ENCODE measurements at places on chromosomes 11 and 22.

DNA sequence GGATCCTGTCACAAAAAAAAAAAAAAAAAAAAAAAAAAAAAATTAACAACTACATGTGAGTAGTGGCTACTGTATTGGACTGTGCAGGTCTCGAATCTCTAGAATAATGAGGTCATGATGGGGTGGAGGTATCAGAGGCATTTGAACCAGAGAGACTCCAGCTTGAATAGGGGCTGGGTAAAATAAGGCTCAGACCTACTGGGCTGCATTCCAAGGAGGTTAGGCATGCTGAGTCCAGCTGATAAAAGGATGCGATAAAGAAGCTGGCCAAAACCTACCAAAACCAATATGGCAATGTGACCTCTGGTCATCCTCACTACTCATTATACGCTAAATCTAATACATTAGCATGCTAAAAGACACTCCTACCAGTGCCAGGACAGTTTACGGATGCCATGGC, 5.9 kb upstream of the PACSIN3 start:
- H3K36me3 ChIP-seq, result peaks cover 2% of the 10 kb centered on the region
- no peak for DNase-seq
- peaks cover 6% of the 10 kb centered on the region for H3K27me3 ChIP-seq

DNA sequence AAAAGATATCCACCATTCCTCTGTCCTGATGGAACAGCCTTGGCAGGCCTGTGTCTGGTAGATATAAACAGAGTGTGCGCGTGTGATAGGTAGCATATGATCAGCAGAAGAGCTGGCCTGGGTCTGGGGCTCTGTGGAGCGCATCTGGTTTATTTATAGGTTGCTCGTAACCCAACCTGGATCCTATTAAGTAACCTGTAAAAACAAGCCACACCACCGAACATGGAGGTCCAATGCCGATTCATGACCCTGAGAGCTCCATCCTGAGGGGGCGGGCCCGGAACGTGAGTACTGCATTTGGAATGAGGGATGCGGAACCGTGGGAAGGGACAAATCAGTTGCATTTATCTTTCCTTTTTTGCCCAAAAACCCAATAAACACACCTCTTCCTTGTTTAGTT, 31.9 kb upstream of the APOL5 start:
- no peak overlapping the region for H3K4me3 ChIP-seq
- H3K4me1 ChIP-seq, result no peaks in the 10 kb centered on the region
- peaks cover 12% of the 10 kb centered on the region for H3K27me3 ChIP-seq
- H3K36me3 ChIP-seq, result peaks cover 6% of the 10 kb centered on the region
- DNase-seq, result no peak
- no peak overlapping the region for H3K27ac ChIP-seq

GRCh38 chr22:46297151-46297812, 612 bp downstream of the GTSE1 start:
- peaks cover 26% of the 10 kb centered on the region for H3K4me1 ChIP-seq
- no peak for DNase-seq
- H3K27me3 ChIP-seq, result no peaks in the 10 kb centered on the region
- peak overlapping the region; percentile 98 for H3K27ac ChIP-seq
- H3K36me3 ChIP-seq, result peaks cover 30% of the 10 kb centered on the region

DNA sequence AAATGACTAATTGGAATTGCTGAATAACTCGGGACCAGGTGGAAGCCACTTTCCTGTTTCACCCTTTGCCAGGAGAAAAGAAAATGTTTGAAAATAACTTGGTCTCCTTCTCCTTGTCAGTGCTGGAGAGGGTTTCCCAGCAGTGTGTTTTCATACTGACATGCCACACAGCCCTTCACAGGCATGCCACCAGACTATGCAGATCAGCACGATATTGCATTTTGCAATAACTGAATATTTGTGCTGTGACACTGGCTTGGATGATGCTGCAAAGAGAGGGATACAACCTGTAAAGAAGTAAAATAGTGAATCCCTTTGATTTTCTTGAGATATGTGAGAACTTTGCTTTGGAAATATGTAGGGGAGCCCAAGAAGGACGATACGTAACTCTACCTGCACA, 200.0 kb upstream of the NAV2 start:
- no peaks in the 10 kb centered on the region for H3K36me3 ChIP-seq
- H3K27me3 ChIP-seq, result peaks cover 87% of the 10 kb centered on the region
- H3K4me3 ChIP-seq, result no peak overlapping the region
- H3K4me1 ChIP-seq, result no peaks in the 10 kb centered on the region
- H3K27ac ChIP-seq, result no peak overlapping the region

- H3K4me3 ChIP-seq, result no peak overlapping the region
- peaks cover 7% of the 10 kb centered on the region for H3K4me1 ChIP-seq
- H3K27ac ChIP-seq, result no peak overlapping the region
- H3K36me3 ChIP-seq, result no peaks in the 10 kb centered on the region
Observed at GRCh38 chr11:69512136-69512535, 30.7 kb downstream of the LINC01488 start.

DNA sequence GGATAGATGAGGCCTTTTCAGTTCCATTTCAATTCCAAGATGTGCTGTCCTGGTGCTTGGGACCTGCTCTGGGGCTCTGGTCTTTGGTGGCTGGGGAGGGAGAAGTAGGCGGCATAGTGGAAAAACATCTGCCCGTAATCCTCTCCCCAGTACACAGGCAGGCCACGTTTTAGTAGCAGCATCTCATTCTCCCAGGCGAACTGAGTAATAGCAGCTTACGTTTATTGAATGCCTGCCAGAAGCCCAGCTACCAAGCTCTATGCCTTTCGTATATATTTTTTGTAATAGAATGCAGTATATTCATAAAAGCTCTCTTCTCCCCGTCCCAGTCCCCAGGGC, 11.4 kb downstream of the ACO2 start:
- no peak overlapping the region for H3K4me3 ChIP-seq
- peaks cover 29% of the 10 kb centered on the region for H3K4me1 ChIP-seq
- no peaks in the 10 kb centered on the region for H3K27me3 ChIP-seq
- H3K36me3 ChIP-seq, result peaks cover 27% of the 10 kb centered on the region

- no peak for DNase-seq
- no peak overlapping the region for H3K27ac ChIP-seq
- peaks cover 62% of the 10 kb centered on the region for H3K27me3 ChIP-seq
- H3K4me3 ChIP-seq, result no peak overlapping the region
- peaks cover 8% of the 10 kb centered on the region for H3K4me1 ChIP-seq
Observed at GRCh38 chr11:36257351-36257750, 31.9 kb downstream of the COMMD9 start.

DNA sequence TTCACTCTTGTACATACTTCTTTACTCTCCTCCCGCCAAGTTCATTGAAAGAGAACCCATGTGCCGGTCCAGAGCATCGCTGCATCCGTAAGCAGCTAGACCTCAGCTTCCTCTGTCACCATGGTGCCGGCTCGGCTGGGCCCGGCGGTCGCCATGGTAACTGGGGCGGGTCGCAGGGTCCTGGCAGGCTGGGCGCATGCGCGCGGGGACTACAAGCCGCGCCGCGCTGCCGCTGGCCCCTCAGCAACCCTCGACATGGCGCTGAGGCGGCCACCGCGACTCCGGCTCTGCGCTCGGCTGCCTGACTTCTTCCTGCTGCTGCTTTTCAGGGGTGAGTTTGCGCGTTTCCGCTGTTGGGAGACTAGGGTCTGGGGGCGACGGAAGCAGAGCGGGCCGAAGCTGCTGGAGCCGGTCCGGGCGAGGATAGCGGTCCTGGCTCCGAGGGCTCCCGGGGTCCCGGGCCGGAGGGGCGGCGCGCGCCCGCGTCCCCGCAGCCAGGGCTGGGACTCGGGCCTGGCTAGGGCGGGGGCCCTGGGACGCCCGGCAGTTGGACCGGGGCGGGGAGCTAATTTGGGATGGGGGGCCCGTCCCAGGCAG, at the start of gene JAM3:
Gene JAM3 (plus strand): TSS at position 244 of the 597 bp plus-strand sequence. CDS start 12 bp downstream, at position 256.
- peaks cover 30% of the 10 kb centered on the region for H3K27me3 ChIP-seq
- H3K4me3 ChIP-seq, result peak within 1 kb of the TSS; percentile 88
- H3K36me3 ChIP-seq, result peaks cover 16% of the 10 kb centered on the region
- DNase-seq, result peak; percentile 98
- peak within 1 kb of the TSS; percentile 95 for H3K27ac ChIP-seq
- H3K4me1 ChIP-seq, result peaks cover 5% of the 10 kb centered on the region

DNA sequence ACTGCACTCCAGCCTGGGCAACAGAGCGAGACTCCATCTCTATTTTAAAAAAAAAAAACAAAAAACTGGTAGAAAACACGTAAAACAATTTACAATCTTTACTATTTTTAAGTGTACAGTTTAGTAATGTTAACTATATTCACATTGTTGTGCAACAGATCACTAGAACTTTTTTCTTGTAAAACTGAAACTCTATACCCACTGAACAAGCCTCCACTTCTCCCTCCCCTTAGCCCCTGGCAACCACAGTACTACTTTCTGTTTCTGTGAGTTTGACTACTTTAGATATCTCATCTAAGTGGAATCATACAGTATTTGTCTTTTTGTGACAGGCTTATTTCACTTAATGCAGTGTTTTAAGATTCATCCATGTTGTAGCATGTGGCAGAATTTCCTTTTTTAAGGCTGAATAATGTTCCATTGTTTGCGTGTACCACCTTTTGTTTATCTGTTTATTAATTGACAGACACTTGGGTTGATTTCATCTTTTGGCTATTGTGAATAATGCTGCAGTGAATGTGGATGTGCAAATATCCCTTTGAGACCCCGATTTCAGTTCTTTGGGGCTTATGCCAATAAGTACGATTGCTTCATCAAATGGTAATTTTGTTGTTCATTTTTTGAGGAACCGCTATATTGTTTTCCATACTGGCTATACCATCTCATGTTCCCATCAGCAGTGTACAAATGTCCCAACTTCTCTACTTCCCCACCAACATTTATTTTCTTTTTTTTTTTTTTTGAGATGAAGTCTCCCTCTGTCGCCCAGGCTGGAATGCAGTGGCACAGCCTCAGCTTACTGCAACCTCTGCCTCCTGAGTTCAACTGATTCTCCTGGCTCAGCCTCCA, 11.0 kb downstream of the DDB2 start:
- DNase-seq, result no peak
- peaks cover 48% of the 10 kb centered on the region for H3K36me3 ChIP-seq
- H3K27me3 ChIP-seq, result no peaks in the 10 kb centered on the region
- peak overlapping the region; percentile 74 for H3K27ac ChIP-seq

- H3K27ac ChIP-seq, result no peak overlapping the region
- no peaks in the 10 kb centered on the region for H3K4me1 ChIP-seq
- no peak overlapping the region for H3K4me3 ChIP-seq
- no peaks in the 10 kb centered on the region for H3K36me3 ChIP-seq
- no peaks in the 10 kb centered on the region for H3K27me3 ChIP-seq
Observed at GRCh38 chr11:9861860-9862725, 198.2 kb downstream of the SWAP70 start.

DNA sequence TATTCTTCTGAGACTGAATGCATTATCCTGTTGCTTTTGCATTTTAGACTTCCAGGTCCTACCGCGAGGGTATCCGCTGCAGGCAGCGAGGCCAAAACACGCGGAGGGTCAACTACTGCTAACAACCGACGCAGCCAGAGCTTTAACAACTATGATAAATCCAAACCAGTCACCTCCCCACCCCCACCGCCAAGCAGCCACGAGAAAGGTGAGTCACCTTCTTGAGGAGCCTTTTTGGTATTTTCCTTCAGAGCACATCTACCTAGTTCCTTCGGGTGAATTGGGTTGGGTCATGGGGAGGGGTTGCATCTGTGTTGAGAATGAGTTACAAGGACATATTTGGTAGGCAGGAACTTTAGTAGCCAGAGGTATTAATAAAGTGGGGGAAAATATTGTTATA, 179.8 kb downstream of the NAV2 start:
- no peaks in the 10 kb centered on the region for H3K36me3 ChIP-seq
- no peak overlapping the region for H3K4me3 ChIP-seq
- H3K27me3 ChIP-seq, result peaks cover 15% of the 10 kb centered on the region
- no peak overlapping the region for H3K27ac ChIP-seq
- H3K4me1 ChIP-seq, result no peaks in the 10 kb centered on the region

- no peak overlapping the region for H3K27ac ChIP-seq
- H3K4me1 ChIP-seq, result no peaks in the 10 kb centered on the region
- H3K36me3 ChIP-seq, result no peaks in the 10 kb centered on the region
- H3K4me3 ChIP-seq, result no peak overlapping the region
Observed at GRCh38 chr11:107040433-107041087, 22.3 kb upstream of the GUCY1A2 start.

DNA sequence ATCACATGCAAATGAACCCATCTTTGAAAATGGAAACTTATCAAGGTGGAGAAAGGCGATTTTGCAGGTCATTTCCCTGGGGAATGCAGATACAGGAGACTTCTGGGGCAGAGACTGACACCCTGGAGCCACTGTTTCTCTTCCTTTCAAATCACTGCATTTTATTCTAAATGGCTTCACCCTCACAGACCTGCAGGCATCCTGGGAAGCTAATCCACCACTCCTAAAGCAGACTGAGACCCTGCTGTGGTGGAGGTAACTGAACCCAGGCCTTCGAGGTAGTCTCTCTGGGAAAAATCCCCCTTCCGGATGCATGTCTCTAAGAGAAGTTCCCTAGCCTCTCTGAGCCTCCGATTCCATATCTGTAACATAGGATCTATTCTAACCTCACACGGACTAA, 20.9 kb upstream of the CSNK2A3 start:
- no peak overlapping the region for H3K4me3 ChIP-seq

DNA sequence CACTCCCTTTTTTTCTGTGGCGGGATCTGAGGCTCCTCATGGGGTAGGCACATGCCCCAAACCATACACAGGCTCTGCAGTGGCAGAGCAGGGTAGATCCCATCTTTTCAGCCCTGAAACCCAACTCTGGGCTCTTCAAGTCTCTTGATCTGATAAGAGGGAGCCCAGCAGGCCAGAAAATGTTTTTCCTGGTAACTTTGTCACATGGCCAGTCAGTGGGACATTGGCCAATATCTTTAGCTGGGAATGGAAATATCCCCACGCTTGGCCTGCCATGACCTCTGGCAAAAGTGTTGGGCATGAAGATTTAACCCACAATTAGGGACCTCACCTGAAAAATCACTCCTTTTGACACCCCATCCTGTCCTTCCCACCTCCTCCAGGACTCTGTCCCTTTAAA, 8.1 kb downstream of the INPP5J start:
- DNase-seq, result no peak
- H3K27ac ChIP-seq, result no peak overlapping the region
- no peaks in the 10 kb centered on the region for H3K4me1 ChIP-seq
- no peak overlapping the region for H3K4me3 ChIP-seq
- no peaks in the 10 kb centered on the region for H3K36me3 ChIP-seq
- H3K27me3 ChIP-seq, result no peaks in the 10 kb centered on the region

- no peak overlapping the region for H3K4me3 ChIP-seq
- H3K27ac ChIP-seq, result no peak overlapping the region
- no peaks in the 10 kb centered on the region for H3K27me3 ChIP-seq
- H3K36me3 ChIP-seq, result no peaks in the 10 kb centered on the region
Observed at GRCh38 chr11:125519860-125520834, 24.1 kb upstream of the FEZ1 start.

DNA sequence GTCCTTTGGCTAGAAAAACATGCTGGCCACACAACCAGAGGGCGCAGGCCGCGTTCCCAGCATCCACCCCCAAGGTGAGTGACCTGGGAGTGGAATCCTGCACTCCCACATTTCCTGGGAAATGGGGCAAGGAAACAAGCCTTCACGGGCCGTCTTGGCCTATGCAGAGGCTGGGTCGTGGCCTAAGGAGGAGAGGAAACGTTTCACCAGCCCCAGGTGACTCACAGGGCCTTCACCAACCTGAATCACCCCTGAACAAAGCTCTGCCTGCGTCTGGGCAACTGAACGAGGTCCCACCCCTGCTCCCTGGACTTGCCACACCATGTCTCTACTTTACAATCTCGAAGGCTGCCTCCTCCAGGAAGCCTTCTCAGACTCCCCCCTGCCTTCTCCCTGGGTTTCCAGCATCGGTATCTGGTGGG, 13.2 kb downstream of the MYH9 start:
- H3K36me3 ChIP-seq, result peaks cover 88% of the 10 kb centered on the region
- peaks cover 86% of the 10 kb centered on the region for H3K4me1 ChIP-seq
- peak overlapping the region; percentile 97 for H3K27ac ChIP-seq
- H3K27me3 ChIP-seq, result no peaks in the 10 kb centered on the region
- DNase-seq, result no peak
- peak overlapping the region; percentile 90 for H3K4me3 ChIP-seq
